Purkinje cell (primary cell): ENCODE measurements at places on chromosomes 6 and 20. TPM values are rescaled to one million over a fixed set of nuclear protein-coding genes. Genes with fewer than 3 reads are reported as not detected.

The RAET1L gene
- not detected in 2 replicates for polyA plus RNA-seq

The ZC2HC1B gene
- not detected in 2 replicates for polyA plus RNA-seq

The SAMD10 gene
- 0.25 and 0.73 TPM in 2 replicates for polyA plus RNA-seq

The TTK gene
- polyA plus RNA-seq, result 0.81 TPM in 1 of 2 replicates, not detected in the other

The ANKRD66 gene
- polyA plus RNA-seq, result not detected in 2 replicates

The ECT2L gene
- polyA plus RNA-seq, result 0.31 TPM in 1 of 2 replicates, not detected in the other

The WFDC12 gene
- polyA plus RNA-seq, result not detected in 2 replicates

The WFDC10B gene
- not detected in 2 replicates for polyA plus RNA-seq

The OR2H1 gene
- polyA plus RNA-seq, result 0.49 TPM in 1 of 2 replicates, not detected in the other

The MUC21 gene
- not detected in 2 replicates for polyA plus RNA-seq

The ALDH8A1 gene
- polyA plus RNA-seq, result 1.2 and 2.2 TPM in 2 replicates

The EPHA7 gene
- polyA plus RNA-seq, result 33.8 and 40.9 TPM in 2 replicates

The KHDC1L gene
- polyA plus RNA-seq, result 1.8 TPM in 1 of 2 replicates, not detected in the other

The ATP6V1G2 gene
- 154 and 211 TPM in 2 replicates for polyA plus RNA-seq

The ADGRF4 gene
- polyA plus RNA-seq, result not detected in 2 replicates

The KCNB1 gene
- polyA plus RNA-seq, result 10.3 and 12.3 TPM in 2 replicates

The GRIK2 gene
- 12.0 and 15.1 TPM in 2 replicates for polyA plus RNA-seq

The TFAP2A gene
- polyA plus RNA-seq, result 4.4 and 9.1 TPM in 2 replicates

The TCP11 gene
- polyA plus RNA-seq, result 0.94 TPM in 1 of 2 replicates, not detected in the other

The KPNA5 gene
- polyA plus RNA-seq, result 46.3 and 49.7 TPM in 2 replicates

The PDE10A gene
- 17.3 and 20.0 TPM in 2 replicates for polyA plus RNA-seq
